ENCODE measurements at places on chromosomes 16 and 17. TPM values are rescaled to one million over a fixed set of nuclear protein-coding genes. Genes with fewer than 3 reads are reported as not detected.

The CCDC200 gene
- total RNA-seq = not detected

The CDT1 gene
- 36.8 TPM for total RNA-seq

The KRTAP16-1 gene
- total RNA-seq = not detected

The TNFRSF13B gene
- not detected for total RNA-seq

The CSH2 gene
- total RNA-seq = not detected

The MYH2 gene
- not detected for total RNA-seq

The PPP1R27 gene
- not detected for total RNA-seq

The UMOD gene
- not detected for total RNA-seq

The CES5A gene
- not detected for total RNA-seq

The ZP2 gene
- total RNA-seq = not detected

The MEFV gene
- not detected for total RNA-seq

The BCL6B gene
- not detected for total RNA-seq

The ATP2A3 gene
- total RNA-seq = 58.6 TPM

The TBC1D26 gene
- total RNA-seq = 0.45 TPM

The PNMT gene
- total RNA-seq = 5.4 TPM

The PDPR gene
- 15.3 TPM for total RNA-seq

The AGRP gene
- total RNA-seq = not detected

The GINS2 gene
- total RNA-seq = 13.7 TPM

The ACSM5 gene
- not detected for total RNA-seq

The CDC27 gene
- total RNA-seq = 61.9 TPM

The TIMP2 gene
- total RNA-seq = 192 TPM

The ITGB4 gene
- 26.4 TPM for total RNA-seq

The CLEC18B gene
- 8.2 TPM for total RNA-seq

The TNFRSF17 gene
- total RNA-seq = not detected

The RPUSD1 gene
- total RNA-seq = 26.6 TPM

The FBXL16 gene
- total RNA-seq = 4.3 TPM

The DRC3 gene
- total RNA-seq = 8.9 TPM

The NXPH3 gene
- total RNA-seq = 0.45 TPM

The CRISPLD2 gene
- total RNA-seq = 57.2 TPM

The TMEM100 gene
- 21.4 TPM for total RNA-seq
